Mammary microvascular endothelial cell (primary cell): ENCODE measurements at places on chromosomes 16 and 17. TPM values are rescaled to one million over a fixed set of nuclear protein-coding genes. Genes with fewer than 3 reads are reported as not detected.

The CD300A gene
- not detected in 2 replicates for total RNA-seq

The CCR7 gene
- not detected in 2 replicates for total RNA-seq

The KRT14 gene
- not detected in 2 replicates for total RNA-seq

The CHST4 gene
- total RNA-seq, result not detected in 2 replicates
